ENCODE measurements at places on chromosomes 2 and 18. TPM values are rescaled to one million over a fixed set of nuclear protein-coding genes. Genes with fewer than 3 reads are reported as not detected.

DNA sequence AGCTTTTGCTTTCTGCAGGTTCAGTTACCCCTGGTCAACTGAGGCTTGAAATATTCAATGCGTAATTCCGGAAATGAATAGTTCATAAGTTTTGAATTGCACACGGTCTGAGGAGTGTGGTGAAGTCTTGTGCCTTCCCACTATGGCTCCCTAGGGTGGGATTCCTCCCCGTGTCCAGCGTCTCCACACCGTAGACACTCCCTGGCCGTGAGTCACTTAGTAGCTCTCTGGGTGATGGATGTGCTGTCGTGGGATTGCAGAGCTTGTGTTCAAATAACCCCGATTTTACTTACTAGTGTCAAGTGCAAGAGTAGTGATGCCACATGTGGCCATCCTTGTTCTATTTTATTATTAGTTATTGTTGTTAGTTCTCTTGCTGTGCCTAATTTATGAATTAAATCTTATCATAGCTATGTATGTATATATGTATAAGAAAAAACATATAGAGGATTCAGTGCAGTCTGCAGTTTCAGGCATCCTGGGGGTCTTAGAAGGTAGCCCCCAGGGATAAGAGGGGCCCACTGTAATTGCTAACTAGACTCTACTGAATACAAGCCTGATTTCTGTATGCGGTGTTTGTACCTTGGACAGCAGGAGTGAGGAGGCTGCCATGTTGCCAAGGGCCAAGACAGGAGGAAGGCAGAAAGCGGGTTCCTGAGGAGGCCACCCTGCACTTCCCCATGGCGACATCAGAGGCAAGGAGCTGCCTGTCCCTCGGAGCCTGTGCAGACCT is 47.7 kb upstream of the PDIA6 start:
- H3K27me3 ChIP-seq: no peaks in the 10 kb centered on the region
- no peaks in the 10 kb centered on the region for H3K4me1 ChIP-seq
- no peak overlapping the region for H3K27ac ChIP-seq
- H3K36me3 ChIP-seq: no peaks in the 10 kb centered on the region

DNA sequence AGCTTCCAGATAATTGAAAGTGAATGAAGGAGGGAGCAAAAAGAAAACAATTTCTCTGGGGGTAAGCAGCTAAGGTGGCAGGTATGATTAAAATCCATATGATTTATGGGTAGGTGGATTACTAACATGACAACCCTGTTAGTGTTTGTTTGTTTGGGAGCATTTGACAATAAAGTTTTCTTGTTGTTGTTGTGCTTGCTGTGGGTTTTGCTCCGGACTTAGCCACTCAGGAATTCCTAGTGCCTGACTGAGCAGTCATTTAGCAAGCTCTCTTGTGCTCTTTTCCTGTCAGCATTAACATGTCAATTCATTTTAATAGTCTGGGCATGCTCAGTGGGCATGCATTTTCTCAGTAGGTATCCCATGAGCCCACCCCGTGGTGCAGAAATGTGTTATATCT is 674.8 kb upstream of the ZEB2 start:
- no peak for DNase-seq
- no peak overlapping the region for H3K4me3 ChIP-seq
- no peaks in the 10 kb centered on the region for H3K27me3 ChIP-seq
- H3K27ac ChIP-seq: no peak overlapping the region

DNA sequence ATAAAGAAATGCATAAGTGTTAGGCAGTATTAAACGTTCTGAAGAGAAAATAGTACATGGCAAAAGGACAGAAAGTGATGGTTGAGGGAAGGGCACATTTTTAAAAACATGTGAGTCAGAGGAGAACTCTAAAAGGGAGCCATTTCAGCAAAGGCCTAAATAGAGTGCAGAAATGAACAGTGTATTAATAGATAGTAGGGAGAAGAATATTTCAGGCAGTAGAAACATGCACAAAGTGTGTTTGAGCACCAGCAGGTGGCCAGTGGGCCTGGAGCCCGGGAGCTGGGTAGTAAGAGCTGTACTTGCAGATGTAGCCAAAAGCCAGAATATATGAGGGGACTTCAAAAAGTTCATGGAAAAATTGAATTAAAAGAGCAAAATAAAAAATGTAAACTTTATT is 288.1 kb upstream of the FIGN start:
- H3K36me3 ChIP-seq: no peaks in the 10 kb centered on the region
- H3K27ac ChIP-seq: no peak overlapping the region
- DNase-seq: peak; percentile 71
- H3K27me3 ChIP-seq: no peaks in the 10 kb centered on the region
- no peaks in the 10 kb centered on the region for H3K4me1 ChIP-seq

The REEP1 gene
- total RNA-seq: 4.1 TPM

DNA sequence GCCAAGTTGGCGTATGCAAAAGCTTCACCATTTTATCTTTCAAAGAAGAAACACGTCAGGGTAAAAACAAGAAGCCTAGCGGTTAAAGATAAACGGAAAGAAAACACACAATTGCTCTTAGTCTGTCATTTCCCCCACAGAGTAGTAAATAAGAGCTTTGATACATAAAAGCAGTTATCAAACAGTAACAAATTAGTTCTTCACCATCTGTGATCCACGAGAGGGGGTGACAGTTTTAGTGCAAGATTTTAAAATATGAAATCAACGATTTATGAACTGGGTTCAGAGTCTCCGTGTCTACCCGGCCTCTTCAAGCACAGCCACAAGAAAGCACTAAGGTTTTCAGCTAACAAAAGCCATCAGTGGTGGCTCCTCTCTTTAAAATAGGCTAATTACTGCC is 703.9 kb upstream of the ID2 start:
- no peaks in the 10 kb centered on the region for H3K27me3 ChIP-seq
- no peaks in the 10 kb centered on the region for H3K36me3 ChIP-seq
- H3K27ac ChIP-seq: no peak overlapping the region
- no peak overlapping the region for H3K4me3 ChIP-seq

- H3K27me3 ChIP-seq: no peaks in the 10 kb centered on the region
- no peak overlapping the region for H3K4me3 ChIP-seq
- no peak for DNase-seq
- H3K27ac ChIP-seq: no peak overlapping the region
Observed at GRCh38 chr2:3902131-3902530, 198.8 kb downstream of the DCDC2C start.

DNA sequence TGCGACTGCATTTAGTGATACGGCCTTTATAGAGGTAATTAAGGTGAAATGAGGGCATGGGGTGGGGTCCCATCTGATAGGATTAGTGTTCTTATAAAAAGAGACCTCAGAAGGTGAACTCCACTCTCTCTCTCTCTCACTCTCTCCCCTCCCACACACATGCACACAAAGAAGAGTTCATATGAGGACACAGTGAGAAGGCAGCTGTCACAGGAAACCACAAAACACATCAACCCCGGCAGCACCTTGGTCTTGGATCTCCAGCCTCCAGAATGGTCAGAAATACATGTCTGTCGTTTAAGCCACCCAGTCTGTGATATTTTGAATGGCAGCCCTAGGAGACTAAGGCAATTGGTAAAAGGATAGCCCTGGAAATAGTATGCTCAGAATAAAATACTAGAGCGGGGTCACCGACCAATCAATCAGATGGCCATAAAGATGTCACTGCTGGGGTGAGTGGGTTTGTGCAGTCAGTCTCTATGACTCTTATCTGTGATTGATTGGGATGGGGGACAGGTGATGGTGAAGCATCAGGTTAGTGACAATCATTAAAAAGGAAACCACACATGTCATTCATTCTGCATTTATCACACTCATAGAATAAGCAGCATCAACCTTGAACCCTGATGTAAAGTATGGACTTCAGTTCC is 118.9 kb upstream of the POU3F3 start:
- no peak overlapping the region for H3K4me3 ChIP-seq
- H3K27ac ChIP-seq: no peak overlapping the region
- H3K27me3 ChIP-seq: no peaks in the 10 kb centered on the region

DNA sequence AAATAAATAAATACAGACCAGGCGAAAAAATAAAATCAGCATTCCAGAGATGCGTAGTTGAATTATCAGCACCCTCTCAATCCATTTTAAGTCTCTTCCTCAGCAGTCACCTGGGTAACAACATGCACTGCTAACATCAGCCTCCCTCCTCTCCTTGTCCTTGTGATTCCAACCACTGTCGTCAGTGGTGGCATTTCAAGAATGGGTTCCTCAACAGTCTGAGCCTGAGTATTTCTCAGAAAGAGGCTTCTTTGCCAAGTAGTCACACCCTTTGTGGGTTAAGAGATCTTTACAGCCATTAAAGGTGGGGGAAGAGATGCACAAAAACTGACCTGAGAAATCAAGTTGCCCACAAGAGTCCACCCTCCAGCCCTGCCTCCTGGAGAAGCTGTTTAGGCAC is 39.0 kb downstream of the NOL10 start:
- peaks cover 18% of the 10 kb centered on the region for H3K36me3 ChIP-seq
- no peak overlapping the region for H3K4me3 ChIP-seq
- H3K27me3 ChIP-seq: no peaks in the 10 kb centered on the region
- H3K4me1 ChIP-seq: no peaks in the 10 kb centered on the region

- peaks cover under 1% of the 10 kb centered on the region for H3K36me3 ChIP-seq
- H3K4me3 ChIP-seq: peak overlapping the region; percentile 90
- peak overlapping the region; percentile 89 for H3K27ac ChIP-seq
- peaks cover 23% of the 10 kb centered on the region for H3K4me1 ChIP-seq
- DNase-seq: no peak
- H3K27me3 ChIP-seq: no peaks in the 10 kb centered on the region
Observed at GRCh38 chr2:9423922-9424272, 443 bp downstream of the CPSF3 start.

The ZNF519 gene
- 1.4 TPM for total RNA-seq

DNA sequence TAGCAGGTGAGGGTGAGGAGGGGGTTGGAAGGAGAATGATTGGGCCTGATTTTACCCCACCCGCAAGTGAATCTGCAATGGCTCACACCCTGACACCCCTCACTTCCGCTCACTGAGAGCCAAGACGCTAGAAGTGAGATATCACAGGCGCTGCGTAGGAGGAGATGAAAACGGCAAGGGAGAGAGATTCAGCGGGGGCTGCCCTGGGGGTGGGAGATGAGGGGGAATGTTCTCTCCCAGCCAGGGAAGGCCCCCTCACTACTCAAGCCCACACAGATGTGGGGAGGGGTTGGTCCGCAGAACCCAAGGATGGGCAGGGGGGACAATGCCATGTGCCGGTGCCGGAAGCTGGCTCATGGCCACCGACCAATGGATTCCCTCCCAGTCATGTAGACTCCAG is 32.9 kb downstream of the LOXHD1 start:
- no peak overlapping the region for H3K27ac ChIP-seq
- DNase-seq: no peak
- H3K4me1 ChIP-seq: peaks cover 8% of the 10 kb centered on the region

- H3K36me3 ChIP-seq: no peaks in the 10 kb centered on the region
- peaks cover 8% of the 10 kb centered on the region for H3K4me1 ChIP-seq
- H3K27ac ChIP-seq: peak overlapping the region; percentile 33
- H3K27me3 ChIP-seq: no peaks in the 10 kb centered on the region
- H3K4me3 ChIP-seq: no peak overlapping the region
Observed at GRCh38 chr2:136131961-136132824, 14.2 kb upstream of the CXCR4 start.

DNA sequence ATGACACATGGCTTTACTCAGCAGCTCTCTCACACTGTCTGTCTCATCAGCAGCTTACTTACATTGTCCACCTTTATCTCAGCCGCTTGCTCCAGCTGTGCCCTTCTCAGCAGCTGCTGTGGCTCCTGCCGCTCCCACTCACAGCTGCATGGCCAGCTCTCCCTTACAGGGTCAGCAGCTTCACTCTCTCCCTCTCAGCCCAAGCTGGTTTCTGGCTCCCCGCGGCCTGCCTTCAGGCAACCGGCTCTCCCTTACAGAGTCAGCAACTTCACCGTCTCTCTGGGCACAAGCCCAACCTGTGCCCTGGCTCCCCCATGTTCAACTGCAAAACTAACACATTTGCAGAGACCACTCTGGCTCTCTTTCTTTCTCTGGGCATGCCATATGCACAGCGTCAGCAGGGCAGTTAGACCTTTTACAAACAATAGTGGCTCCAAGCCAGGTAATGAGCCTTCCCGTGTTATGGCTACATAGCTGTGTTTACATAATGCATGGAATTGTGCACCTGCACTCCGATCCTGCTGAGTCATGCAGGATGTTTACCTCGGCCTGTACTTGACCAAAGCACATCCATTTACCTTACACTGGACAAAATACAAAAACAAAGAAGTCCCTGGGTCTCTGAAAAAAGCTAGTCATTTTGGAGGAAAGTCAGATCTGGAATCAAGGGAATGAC is 167.3 kb downstream of the DOK6 start:
- H3K36me3 ChIP-seq: no peaks in the 10 kb centered on the region
- no peaks in the 10 kb centered on the region for H3K4me1 ChIP-seq
- H3K27ac ChIP-seq: no peak overlapping the region
- no peaks in the 10 kb centered on the region for H3K27me3 ChIP-seq
- H3K4me3 ChIP-seq: no peak overlapping the region

DNA sequence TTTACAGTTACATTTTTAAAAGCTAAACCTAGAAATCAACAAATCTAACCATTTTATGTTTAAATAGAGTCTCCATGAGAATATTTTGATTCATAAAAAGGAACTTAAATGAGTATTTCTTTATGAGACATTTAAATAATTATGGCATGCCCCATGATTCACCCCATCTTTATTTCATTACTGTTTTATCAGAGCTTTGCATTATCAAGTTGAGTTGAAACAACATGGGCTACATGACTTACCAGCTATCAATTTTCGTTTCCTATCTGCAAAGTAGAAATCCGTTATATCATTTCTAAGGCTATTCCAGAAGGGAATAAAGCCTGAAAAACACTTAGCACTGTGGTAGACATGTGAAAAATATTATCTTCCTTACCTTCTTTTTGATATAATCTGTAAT is 161.5 kb downstream of the GALNT3 start:
- H3K36me3 ChIP-seq: no peaks in the 10 kb centered on the region
- no peaks in the 10 kb centered on the region for H3K4me1 ChIP-seq
- DNase-seq: no peak
- no peak overlapping the region for H3K27ac ChIP-seq

DNA sequence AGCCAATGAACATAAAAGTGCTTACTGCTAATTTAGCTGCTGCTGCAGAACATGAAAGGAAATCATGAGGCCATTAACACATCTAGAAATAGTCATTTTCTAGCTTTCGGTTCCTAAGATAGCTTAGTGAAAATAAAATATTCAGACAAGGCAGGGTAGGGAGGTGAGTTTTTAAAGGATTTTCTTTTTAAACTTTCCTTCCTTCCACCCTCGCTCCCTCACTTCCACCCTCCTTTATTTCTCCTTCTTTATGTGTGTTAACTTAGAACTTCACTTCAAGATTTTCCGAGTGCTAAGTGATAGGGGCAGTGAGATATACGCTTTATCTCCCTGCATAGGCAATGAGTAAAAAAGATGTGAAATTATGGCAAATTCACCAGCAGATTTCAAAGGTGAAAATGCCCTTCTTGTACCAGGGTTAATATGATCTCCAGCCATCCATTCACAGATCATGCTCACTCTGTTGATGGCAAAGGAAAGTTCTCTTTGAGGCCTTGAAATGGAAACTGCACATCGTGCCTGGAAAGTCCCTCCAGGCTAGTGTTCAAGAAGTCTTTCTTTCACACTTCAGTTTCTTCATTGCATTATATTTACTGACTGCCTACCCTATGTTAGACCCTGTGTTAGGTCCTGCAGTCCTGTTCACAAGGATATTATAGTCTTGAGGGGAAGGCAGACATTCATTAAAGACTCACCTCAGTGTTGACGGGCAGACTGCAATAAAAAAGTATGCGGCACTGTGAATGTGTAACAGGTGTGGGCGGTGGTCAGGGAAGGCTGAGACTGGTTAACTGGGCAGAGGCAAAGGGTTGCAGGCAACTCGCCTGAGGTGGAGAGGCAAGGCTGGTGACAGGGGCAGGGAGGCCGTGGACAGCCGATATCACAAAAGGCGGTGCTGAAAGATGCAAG is 200.8 kb downstream of the PLCL1 start:
- no peaks in the 10 kb centered on the region for H3K36me3 ChIP-seq
- no peak overlapping the region for H3K4me3 ChIP-seq
- no peaks in the 10 kb centered on the region for H3K4me1 ChIP-seq
- no peak overlapping the region for H3K27ac ChIP-seq

Data from upper lobe of left lung (tissue), 6 donors.